ENCODE measurements at places on chromosomes 1 and 21.

- DNase-seq, result no peak
Measured at GRCh38 chr1:30083800-30084464, 639.5 kb downstream of the MATN1 start.

DNA sequence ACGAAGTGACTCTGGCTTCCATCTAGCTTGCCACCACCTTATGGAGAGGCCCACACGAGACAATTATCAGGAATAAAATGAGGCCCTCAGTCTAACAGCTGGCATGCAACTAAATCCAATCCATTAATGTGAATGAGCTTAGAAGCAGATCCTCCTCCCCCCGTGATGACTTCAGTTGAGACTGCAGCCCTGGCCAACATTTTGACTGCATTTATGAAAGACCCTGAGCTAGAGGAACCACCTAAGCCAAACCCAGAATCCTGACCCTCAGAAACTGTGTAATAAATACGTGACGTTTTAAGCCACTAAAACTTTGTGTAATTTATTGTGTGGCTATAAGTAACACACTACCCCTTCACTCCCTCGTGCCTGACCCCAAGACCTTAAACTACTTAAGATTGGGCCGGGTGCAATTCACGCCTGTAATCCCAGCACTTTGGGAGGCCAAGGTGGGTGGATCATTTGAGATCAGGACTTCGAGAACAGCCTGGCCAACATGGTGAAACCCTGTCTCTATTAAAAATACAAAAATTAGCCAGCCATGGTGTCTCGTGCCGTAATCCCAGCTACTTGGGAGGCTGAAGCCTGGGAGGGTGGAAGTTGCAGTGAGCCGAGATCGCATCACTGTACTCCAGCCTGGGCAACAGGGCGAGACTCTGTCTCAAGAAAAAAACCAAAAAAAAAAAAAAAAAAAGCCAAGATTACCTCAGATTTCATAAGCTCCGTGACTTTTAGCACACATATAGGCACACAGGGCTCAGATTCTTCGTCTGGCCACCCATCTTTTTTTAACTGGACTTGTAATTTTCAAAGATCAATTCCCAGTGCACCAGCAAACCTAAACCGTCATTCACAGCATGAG lies 72.5 kb downstream of the ENAH start:
- no peak for DNase-seq

DNA sequence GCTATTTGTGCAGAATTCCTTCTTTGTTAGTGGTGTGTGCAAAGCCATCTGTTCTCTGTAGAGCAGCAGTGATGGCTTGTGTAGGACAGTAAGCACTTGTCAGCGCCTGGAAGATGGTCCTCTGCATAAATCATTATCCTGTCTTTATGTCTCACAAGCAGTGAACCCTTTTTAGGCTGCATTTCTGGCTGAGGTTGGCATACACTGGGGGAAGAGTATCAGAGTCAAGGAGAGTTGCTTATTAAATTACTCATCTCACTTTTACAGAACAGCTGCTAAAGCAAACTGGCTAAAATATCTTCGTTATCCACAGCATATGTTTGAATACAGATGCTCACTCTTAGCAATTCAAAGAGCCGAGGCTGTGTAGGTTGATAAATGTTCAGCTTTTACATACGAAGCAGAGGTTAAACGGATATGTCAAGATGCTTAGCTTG lies 54.6 kb upstream of the NCAM2 start:
- no peak for DNase-seq

DNA sequence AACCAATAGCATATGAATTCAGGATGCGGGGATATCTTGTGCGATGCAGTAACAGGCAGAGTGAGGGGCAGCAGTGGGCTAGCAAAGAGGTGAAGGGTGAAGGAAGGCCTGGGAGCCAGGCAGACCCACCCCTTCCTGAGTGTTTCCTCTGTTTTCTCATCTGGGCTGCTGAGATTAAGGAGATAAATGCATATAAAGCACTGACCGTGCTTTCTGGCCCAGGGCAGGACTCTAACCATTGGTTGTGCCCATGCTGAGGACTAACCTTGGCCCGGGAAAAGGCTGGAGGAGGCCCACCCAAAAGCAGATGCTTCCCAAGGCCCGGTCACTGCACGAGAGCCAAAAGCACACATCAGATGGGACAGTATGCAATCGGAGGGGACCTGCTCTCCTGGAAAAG lies 87.6 kb downstream of the PSMG1 start:
- no peak for DNase-seq

GRCh38 chr1:27872802-27873551 lies 633 bp downstream of the THEMIS2 start:
- DNase-seq, result no peak
